Fibroblast of lung (primary cell): ENCODE measurements at places on chromosomes 1 and 21. TPM values are rescaled to one million over a fixed set of nuclear protein-coding genes. Genes with fewer than 3 reads are reported as not detected.

- no peak for DNase-seq
Observed at GRCh38 chr1:108889706-108890384, 13.1 kb downstream of the GPSM2 start.

UBE2J2 gene
- total RNA-seq = 39.5 and 47.2 TPM in 2 replicates

- DNase-seq = peak; percentile 13
Observed at GRCh38 chr1:195769461-195769860, 838.8 kb downstream of the KCNT2 start.

GRCh38 chr21:45136927-45137611, 62.7 kb downstream of the ADARB1 start:
- DNase-seq = peak; percentile 80

GRCh38 chr1:169132512-169133227, 26.2 kb downstream of the ATP1B1 start:
- no peak for DNase-seq

DNA sequence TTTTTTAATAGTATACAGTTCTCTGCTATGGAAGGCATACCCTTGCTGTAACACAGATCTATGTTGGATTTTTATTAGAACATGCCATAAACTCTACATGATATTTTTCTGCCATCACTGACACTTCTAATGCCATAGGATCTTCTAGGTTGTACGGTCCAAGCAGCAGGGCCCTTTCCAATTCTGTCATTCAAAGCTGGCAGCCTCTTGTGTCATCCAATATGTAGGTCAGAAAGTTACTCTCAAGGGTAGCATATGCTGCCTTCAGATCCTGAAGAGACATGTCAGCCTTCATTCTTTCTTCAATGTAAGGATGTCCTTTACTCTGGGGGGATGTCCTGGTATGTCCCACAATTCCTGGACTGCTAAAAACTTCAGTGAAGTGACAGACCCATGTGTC, 629.2 kb upstream of the USP24 start:
- no peak for DNase-seq

DNA sequence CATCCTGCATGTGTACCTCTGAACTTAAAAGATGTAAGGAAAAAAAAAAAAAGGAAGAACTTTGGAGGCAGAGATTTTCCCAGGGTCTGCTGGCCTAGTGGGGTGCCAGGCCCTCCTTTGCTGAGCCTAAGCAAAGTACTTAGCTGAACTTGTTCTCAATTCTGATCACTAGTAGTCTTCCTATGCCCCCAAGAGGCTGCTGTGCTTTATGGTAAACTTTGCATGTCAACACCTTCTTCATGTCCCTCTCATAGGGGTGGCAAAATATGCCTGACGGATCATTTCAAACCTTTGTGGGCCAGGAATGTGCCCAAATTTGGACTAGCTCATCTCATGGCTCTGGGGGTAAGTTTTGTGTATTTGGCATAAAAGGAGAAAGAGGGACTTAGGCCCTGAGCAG, 1.4 kb upstream of the USP21 start:
- no peak for DNase-seq

DNA sequence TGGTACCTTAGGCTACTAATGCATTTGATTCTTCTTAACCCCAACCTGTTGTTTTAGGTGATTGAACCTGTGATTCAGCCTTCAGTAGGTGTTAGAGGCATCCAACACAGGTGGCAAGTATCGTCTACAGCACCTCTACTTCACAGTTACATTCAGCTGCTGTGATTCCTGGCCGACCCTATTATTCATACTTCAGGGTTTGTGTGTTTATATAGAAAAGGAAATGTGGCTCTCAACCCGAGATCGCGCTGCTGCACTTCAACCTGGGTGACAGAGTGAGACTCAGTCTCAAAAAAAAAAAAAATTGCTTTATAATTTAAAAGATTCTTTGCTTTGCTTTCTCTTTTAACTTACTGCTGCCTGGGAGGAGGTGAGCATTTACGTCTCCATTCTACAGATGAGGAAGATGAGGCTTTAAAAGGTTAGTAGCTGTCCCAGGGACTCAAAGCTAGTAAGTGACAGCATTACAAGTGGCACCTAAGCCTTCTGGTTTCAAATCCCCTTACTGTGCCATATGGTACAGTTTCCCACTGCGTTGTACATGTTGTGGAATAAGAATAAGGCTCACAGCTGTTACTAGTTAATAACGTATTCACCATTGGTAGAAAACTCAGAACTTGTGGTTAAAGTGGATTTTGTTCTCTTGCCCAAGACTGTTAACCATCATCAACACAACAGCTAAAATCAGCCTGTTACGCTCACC, 9.9 kb upstream of the GPR25 start:
- no peak for DNase-seq

ST6GALNAC5 gene
- total RNA-seq = 0.83 and 1.3 TPM in 2 replicates

RUNX1 gene
- total RNA-seq = 21.6 and 41.6 TPM in 2 replicates

GRCh38 chr1:59265622-59266021, 31.3 kb upstream of the FGGY start:
- DNase-seq = no peak

DNA sequence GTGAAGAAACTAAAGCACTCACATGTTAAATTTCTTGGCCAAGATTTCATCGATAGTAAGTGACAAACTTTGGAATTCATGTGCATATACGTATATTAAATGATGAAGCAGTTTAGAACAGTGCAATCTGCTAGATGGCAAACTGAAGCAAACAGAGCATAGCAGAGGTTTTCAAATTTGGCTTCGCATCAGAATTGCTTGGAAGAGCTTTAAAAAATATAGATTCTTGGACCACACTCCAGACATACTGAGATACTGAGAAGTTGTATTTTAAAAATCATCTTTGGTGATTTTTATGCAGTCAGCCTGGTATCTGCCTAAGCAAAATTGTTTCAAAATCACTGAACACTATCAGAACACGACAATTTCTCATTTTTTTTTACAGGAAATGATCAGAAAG, 709.2 kb downstream of the PLA2G4A start:
- no peak for DNase-seq

SYCP1 gene
- total RNA-seq = not detected in 2 replicates

ALX3 gene
- total RNA-seq = not detected in 2 replicates

- peak; percentile 6 for DNase-seq
Observed at GRCh38 chr1:52632732-52633290, at the start of gene SHISAL2A. TSS of gene SHISAL2A (plus strand) at chr1:52633168. CDS start at chr1:52633494, 326 bp downstream.

DNA sequence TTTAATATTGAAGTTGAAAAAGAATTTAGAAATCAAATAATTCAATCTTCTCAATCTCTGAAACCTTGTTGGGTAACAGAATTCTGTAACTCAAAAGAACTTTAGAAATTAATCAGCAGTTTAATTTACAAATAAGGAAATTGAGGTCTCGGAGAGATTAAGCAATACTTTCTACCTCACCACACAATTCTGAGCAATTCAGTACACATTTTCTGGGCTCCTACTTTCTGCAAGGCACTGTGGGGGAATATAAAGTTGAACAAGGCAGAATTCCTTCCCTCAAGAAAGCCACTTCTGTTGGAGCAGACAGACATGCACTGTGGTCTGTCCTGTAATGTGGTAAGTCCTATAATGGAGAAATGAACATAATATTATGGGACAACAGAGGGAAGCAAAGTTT, 47.7 kb downstream of the MEF2D start:
- DNase-seq = no peak

DNA sequence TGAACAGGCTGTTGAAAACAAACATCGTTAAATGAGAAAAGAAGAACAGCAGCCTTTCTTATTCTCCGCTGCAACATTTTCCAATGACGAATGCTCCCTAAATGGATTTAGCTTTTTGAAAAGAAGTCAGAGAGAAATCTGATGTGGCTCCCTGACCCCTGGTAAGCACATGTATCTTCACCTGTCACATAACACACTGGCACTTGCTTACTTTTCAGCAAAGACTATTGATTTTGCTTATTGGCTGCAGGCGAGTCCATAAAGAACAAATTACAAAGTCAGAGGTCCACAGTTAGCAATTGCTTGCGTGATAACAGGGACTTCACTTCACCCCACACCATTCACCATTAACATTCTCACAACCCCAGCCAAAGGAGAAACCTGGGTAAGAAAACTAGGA, 362.8 kb downstream of the GPATCH2 start:
- DNase-seq = no peak

DNA sequence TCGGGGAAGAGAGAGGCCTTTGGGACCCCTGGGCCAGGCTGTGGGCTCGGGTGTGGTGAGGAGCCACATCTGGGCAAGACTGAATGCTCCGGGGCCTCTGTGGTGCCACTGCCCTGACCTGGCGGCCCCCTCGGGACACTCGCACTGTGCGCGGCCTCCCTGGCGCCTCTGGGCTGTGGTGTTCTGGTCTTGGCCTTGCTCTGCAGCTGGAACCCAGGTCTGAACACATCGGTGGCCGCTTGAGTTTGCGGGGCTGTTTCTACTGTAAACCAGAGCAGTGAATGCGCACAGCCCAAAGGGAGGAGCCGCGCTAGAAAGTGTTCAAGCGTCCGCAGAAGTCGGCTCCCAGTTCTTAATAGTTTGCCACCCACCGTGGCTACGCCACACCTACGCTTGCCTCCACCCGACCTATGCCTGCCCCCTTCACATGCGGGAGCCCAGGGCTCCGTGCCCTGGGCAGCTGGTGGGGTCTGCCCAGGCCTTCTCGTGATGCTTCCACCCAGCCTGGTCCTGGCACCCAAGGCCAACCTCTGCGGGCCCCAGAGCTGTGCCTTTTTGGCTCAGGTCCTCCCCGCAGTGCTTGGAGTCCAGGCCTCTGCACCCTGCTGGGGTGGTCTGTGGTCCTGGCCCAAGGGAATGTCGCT, 4.4 kb downstream of the PDE9A start:
- DNase-seq = no peak

KIF1B gene
- 19.5 and 34.3 TPM in 2 replicates for total RNA-seq

CRYAA gene
- not detected in 2 replicates for total RNA-seq
